M059J (cell line): ENCODE measurements at places on chromosomes 13 and 19. TPM values are rescaled to one million over a fixed set of nuclear protein-coding genes. Genes with fewer than 3 reads are reported as not detected.

DNA sequence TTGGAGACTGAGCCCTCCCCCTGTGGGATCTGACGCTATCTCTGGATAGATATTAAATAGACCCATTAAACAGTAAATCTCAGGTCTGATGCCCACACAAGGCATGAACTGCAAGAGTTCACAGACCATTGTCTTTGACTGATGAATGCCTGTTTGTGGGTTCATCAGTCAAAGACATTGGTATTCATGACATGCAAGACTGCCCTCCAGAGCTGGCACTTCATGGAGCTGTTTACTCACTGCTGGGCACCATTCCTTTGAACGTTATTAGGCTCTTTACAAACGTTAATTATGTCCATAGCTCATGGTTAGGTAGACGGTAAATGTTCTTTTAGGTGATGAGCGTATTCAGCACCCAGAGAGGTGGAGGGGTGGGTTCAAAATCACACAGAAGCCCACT, 111.8 kb upstream of the PABPC3 start:
- no peak for DNase-seq

GRCh38 chr19:38213911-38214625, 10.0 kb downstream of the DPF1 start:
- DNase-seq, result peak; percentile 96

- no peak for DNase-seq
Observed at GRCh38 chr19:29831041-29831548, 19.3 kb downstream of the CCNE1 start.

MEIOSIN gene
- 0.25 TPM in 1 of 2 replicates, not detected in the other for total RNA-seq

SLC17A7 gene
- total RNA-seq, result 0.57 TPM in 1 of 2 replicates, not detected in the other

- no peak for DNase-seq
Observed at GRCh38 chr19:41320185-41320518, 10.2 kb downstream of the CCDC97 start.

DNA sequence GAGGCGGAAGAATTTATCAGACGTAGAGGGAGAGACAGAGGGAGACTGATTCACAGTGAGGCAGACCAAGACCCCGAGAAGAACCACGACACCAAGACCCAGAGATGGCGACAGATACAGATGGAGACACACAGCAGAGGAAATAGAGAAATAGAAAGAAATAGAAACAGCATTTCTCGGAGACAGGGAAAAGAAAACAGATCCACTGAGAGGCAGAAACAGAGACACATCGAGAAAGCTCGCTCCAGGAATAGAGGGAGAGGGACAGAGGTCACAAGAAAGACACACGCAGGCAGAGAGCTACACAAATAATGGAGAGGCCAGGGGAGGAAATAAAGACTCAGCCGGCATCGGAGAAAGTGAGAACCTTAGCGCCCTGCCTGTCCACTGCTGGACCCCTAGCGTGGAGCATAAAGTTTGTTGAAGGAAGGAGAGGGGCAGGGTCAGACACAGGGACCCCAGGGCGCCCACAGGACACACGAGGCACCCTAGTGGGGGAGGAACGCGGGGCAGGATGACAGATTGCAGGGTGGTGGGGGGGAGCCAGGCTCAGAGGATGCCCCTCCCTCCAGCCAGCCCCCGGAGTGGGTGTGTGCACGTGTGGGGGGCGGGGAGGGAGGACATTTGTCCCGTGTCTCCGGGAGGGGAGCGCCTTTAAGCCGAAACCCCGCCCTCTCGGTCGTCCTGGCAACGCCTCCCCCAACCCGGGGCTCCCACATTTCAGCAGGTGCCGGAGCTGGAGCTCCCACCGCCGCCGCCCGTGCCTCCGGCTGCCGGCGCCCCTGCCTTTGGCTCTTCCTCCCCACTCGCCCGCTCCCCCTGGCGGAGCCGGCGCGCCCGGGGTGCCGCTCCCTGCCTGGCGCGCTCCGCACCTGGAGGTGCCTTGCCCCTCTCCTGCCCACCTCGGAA, at the start of gene PRKCG:
PRKCG (plus strand) TSS at position 716 of the 909 bp plus-strand sequence. CDS start 298 bp downstream, outside the sequence.
- DNase-seq, result peak; percentile 46

DNA sequence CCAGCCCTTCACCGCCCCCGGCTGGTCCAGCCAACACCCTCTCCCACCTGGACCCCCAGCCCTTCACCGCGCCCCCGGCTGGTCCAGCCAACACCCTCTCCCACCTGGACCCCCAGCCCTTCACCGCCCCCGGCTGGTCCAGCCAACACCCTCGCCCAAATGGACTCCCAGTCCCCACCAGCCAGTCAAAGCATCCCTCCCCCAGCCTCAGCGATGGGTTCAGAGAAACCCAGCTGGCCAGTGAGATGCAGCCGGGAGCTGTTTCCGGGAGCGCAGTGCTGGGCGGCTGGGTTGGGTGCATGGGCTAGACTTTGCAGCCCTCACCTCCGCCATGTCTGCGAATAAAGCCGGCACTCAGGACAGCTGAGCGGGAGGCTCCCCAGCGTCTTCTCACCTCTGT, 6.5 kb upstream of the CDC34 start:
- no peak for DNase-seq

- peak; percentile 88 for DNase-seq
Observed at GRCh38 chr13:30880856-30881155, 25.3 kb upstream of the MEDAG start.

- DNase-seq, result no peak
Observed at GRCh38 chr13:107216046-107216755, 648.3 kb upstream of the ARGLU1 start.

GARIN5A gene
- total RNA-seq, result 0.20 and 1.1 TPM in 2 replicates

FOXA3 gene
- 0.27 TPM in 1 of 2 replicates, not detected in the other for total RNA-seq

GRCh38 chr13:75025956-75026355, 456.0 kb downstream of the TBC1D4 start:
- no peak for DNase-seq

FPR1 gene
- 3.6 and 3.8 TPM in 2 replicates for total RNA-seq

CEACAM7 gene
- total RNA-seq, result not detected in 2 replicates

GRCh38 chr13:99179460-99179859, 21.2 kb upstream of the UBAC2 start:
- no peak for DNase-seq

- DNase-seq, result no peak
Observed at GRCh38 chr19:57947088-57947418, 453 bp downstream of the ZNF256 start.

- DNase-seq, result no peak
Observed at GRCh38 chr13:112638157-112638750, 50.3 kb upstream of the TUBGCP3 start.

DNA sequence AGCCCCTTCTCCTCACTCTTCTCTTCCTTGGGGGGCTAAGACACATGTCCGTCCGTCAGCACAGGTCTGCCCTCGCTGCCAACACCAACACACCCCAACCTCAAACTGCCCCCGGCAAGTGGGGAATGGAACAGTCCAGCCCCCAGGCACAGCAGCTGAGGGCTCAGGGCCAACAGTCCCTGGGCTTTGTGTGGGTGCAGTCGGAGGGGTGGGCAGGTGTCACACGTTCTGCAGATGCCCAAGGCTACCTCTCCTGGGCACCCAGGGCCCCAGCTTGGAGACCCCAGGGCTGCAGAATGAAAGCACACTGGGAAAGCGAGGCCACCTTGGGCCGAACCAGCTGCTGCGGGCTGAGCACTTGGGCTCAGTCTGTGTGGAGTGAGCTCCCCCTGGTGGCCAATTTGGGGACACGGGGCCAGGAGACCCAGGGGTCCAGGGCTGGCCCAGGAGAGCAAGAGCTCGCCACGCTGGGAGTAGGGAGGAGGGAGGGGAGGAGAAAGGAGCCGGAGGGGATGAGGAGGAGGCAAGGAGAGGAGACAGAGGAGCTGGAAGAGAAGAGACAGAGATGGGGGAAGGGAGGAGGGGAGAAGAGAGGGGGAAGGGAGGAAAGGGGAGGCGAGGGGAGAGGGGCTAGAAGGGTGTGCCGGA, 14.0 kb upstream of the ATP8B3 start:
- DNase-seq, result peak; percentile 46

KATNAL1 gene
- 20.7 and 28.2 TPM in 2 replicates for total RNA-seq
